Stimulated activated CD4-positive, alpha-beta T cell treated with anti-CD3 and anti-CD28 coated beads, Interleukin-12 subunit alpha, Interleukin-12 subunit beta, amount 100 ng/mL, for 24 hours (primary cell): ENCODE measurements at places on chromosomes 2 and 18.

- DNase-seq = no peak
Observed at GRCh38 chr2:53432936-53433335, 334.7 kb upstream of the CHAC2 start.

DNA sequence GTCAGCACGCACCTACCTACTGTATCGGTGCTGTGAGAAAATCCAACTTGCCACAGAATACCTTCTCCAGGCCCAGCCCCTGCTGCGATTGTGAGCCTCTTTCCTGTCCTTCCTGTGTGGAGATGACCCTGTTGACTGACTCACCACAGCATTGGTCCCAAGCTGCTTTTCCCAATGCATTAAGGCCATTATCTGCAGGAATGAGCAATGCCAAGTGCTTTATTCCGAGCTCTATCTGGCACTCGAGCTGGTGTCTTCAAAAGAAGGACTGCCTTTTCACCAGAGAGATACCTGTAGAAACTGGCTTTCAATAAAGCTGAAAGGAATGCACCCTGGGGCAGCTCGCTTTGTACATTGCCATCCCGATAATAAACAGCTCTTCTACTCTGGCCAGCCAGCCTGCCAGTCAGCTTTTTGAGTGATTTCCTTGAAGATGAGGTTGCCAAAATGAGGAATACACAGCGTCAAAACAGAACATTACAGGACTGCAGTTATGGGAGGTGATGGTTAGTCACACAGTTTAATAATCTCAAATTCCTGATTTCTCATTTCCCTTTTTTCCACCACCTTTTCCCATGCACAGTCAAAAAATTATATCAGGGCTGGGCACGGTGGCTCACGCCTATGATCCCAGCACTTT is 8.3 kb upstream of the RNF103 start:
- DNase-seq = no peak

GRCh38 chr18:58975296-58975695 is 110.6 kb downstream of the ZNF532 start:
- DNase-seq = no peak

GRCh38 chr2:120641366-120641771 is 94.3 kb upstream of the GLI2 start:
- DNase-seq = no peak

- no peak for DNase-seq
Observed at GRCh38 chr2:45145073-45145899, 136.0 kb upstream of the SIX2 start.

- no peak for DNase-seq
Observed at GRCh38 chr2:12705230-12705629, 11.5 kb upstream of the TRIB2 start.

- no peak for DNase-seq
Observed at GRCh38 chr2:24843330-24843860, 50.2 kb downstream of the CENPO start.
